NCI-H2081 (cell line): ENCODE measurements at places on chromosomes 5 and 9.

DNA sequence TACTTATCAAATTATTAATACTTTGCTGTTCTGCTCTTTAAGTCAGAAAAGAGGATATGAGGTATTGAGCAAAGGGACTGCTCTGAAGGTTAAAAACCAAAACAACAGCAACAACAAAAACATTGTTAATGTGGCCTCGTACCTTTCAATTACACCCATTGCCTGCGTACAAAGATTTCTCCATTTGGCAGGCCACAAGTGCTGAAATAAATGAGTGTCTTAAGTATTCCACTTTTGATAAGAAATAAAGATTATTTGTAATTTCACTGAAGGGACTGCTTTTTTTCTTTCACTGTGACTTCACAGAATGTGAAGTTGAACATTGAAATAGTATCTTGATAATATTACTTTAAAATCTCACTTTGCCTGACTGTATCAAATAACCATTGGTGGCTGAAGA lies 163.2 kb upstream of the MRPS30 start:
- DNase-seq, result no peak

DNA sequence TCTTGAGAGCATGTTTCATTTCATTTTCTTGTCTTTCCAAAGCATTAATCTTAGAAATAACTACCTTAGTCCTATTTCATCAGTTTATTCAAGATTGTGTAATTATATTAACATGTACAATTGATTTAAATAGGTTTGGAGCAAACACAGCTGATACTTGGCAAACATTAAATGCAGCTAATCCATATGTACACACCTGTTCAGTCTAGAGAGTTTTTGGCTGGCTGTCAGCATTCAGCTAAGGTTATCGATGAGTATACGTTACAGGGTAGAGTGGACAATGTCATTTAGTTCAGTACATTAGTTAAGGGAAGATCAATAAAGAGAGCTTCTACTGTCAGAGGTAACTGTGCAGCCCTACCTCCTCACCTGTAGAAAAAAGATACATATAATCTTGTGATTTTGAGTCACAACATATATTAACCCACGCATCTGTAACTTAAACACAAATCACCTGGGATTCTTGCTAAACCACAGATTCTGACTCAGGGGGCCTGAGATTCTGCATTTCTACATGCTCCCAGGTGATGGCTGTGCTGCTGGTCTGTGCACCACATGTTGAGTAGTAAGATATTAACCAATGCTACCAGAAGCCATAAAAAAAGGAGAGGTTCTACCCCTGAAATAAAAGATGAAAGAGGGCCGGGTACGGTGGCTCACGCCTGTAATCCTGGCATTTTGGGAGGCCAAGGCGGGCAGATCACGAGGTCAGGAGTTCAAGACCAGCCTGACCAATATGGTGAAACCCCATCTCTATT lies 34.1 kb upstream of the PCA3 start:
- peak; percentile 97 for DNase-seq

- no peak for DNase-seq
Observed at GRCh38 chr5:149411738-149412519, 32.8 kb upstream of the IL17B start.

- peak; percentile 10 for DNase-seq
Observed at GRCh38 chr9:102631559-102631958, 363.6 kb upstream of the CYLC2 start.

GRCh38 chr9:23798325-23798724 lies 27.7 kb downstream of the ELAVL2 start:
- DNase-seq, result no peak

- DNase-seq, result no peak
Observed at GRCh38 chr9:125418404-125418803, 156.8 kb downstream of the GAPVD1 start.

- DNase-seq, result no peak
Observed at GRCh38 chr9:69719367-69719766, 40.4 kb downstream of the PTAR1 start.

GRCh38 chr5:174327317-174327864 lies 281.9 kb downstream of the NSG2 start:
- peak; percentile 26 for DNase-seq

DNA sequence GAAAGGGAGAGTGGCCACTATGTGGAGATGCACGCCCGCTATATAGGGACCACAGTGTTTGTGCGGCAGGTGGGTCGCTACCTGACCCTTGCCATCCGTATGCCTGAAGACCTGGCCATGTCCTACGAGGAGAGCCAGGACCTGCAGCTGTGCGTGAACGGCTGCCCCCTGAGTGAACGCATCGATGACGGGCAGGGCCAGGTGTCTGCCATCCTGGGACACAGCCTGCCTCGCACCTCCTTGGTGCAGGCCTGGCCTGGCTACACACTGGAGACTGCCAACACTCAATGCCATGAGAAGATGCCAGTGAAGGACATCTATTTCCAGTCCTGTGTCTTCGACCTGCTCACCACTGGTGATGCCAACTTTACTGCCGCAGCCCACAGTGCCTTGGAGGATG lies 19.8 kb downstream of the RGMB start:
- no peak for DNase-seq

- no peak for DNase-seq
Observed at GRCh38 chr5:134837530-134838181, 8.1 kb upstream of the C5orf24 start.

GRCh38 chr5:152560512-152561137 lies 155.5 kb upstream of the NMUR2 start:
- DNase-seq, result peak; percentile 77

DNA sequence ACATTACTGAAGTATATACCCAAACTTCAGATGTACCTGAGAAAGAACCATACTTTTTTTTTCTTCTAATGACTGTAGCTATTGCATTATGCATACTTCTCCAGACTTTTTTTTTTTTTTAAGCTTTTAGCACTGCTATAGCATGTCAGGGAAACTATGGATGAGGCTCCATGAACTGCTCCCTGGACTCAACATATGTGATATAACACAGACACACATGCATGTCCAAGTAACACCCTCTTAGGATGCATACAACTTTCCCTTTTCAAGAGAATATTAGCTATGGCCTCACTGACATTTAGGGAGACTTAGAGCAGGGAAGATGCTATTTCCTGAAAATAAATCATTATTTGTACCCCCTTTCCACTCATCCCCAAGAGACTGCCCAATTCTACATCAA lies 499 bp upstream of the ASPN start:
- no peak for DNase-seq

DNA sequence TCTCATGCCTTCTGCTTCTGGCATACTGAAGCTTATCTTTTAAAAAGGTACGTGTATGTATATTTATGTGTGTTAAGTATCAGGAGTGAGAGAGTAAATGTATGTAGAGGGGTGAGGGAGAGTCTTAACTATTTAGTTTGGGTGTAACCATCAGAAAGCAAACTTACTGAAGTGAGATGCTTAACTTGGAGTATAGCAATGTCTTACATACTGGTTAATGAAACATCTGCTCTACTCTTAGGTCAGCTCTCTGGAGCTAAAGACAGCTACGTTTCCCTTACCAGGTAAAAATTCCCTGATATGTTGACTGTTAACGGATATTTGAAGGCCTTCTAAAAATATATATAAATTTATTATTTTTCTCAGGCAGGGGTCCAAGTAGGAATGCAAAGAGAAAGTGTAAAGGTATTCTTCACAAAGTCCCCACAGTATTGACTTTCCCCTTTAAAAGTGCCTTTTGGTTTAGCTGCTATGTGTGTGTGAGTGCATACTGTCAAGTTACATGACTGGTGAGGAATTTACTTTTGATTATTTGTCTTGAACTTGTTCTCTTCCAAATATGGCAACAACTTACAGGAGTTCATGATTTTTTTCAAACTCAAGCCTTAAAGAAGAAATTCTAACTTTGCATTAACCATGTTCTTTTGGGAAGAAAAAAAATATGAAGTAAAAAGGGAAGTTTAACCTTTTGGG lies 12.3 kb upstream of the C5orf24 start:
- no peak for DNase-seq

GRCh38 chr9:134469041-134469875 lies 143.0 kb downstream of the RXRA start:
- DNase-seq, result no peak

DNA sequence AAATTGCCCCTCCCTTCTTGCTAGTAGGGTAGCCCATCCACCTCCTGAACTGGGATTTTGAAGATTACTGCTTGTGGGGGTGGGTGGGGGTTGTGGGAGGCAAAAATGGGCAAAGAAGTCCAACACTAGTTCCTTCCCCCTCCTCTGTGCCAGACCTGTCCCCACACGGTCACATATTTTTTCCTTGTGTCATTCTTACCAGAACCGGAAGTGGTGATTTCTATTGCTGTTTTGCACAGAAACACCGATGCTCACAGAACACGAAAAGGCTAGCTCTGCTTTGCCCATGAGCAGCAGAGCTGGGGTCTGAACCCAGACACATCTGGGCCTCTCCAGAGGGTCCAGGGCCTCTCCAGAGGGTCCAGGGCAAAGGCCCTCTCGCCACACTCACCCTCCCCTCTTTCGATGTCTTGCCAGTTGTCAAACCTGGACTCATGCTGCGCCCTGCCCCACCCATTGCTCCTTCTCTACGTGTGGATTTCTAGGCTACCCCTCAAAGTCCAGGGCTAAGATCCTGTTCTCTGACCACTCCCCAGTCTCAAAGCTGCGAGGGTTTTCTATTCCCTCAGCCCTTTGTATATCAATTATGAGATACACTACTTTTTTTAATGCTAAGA lies 264.4 kb upstream of the MSX2 start:
- DNase-seq, result no peak
